ENCODE measurements at places on chromosomes 12 and 14. TPM values are rescaled to one million over a fixed set of nuclear protein-coding genes. Genes with fewer than 3 reads are reported as not detected.

DNA sequence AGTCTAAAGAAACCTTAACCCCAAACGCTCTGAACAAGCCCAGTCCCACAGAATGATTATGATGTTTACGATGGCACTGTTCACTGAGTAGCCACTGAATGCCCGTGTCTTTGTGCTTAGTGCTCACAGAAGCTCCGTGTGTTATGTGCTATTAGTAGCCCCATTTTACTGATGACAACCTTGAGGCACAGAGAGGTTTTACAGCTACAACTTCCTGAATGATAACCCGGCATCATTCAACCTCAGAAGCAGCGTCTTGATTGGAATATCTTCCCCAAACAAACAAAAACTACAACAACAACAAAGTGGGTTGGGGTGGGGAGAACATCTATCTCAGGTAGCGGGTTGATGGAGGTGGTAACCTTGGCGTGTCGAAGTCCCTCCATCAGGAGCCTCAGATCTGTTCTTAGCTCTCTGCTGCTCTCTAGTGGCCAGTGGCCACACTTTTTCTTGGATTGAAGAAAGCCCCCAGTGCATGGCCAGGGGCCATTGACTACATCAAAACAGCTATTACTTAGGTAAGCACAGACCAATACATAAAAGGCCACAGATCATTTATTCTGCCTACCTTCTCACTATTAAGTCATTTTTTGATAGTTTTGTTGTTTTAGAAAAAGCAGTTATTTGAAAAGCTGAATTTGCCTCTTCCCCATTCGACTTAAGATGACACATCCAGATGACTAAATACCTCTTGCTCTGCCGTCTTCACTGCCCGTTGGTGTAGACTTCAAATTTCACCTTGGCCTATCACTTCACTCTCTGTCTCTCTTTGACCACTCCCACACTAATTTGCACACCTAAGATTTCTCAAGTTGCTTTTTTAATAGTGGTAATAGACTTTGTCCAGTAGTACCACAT lies 376.9 kb downstream of the GALC start:
- peak; percentile 24 for DNase-seq

- DNase-seq = no peak
Observed at GRCh38 chr12:124224535-124225110, 70.3 kb upstream of the RFLNA start.

- no peak for DNase-seq
Observed at GRCh38 chr12:110725267-110725666, 17.4 kb downstream of the PPP1CC start.

DNA sequence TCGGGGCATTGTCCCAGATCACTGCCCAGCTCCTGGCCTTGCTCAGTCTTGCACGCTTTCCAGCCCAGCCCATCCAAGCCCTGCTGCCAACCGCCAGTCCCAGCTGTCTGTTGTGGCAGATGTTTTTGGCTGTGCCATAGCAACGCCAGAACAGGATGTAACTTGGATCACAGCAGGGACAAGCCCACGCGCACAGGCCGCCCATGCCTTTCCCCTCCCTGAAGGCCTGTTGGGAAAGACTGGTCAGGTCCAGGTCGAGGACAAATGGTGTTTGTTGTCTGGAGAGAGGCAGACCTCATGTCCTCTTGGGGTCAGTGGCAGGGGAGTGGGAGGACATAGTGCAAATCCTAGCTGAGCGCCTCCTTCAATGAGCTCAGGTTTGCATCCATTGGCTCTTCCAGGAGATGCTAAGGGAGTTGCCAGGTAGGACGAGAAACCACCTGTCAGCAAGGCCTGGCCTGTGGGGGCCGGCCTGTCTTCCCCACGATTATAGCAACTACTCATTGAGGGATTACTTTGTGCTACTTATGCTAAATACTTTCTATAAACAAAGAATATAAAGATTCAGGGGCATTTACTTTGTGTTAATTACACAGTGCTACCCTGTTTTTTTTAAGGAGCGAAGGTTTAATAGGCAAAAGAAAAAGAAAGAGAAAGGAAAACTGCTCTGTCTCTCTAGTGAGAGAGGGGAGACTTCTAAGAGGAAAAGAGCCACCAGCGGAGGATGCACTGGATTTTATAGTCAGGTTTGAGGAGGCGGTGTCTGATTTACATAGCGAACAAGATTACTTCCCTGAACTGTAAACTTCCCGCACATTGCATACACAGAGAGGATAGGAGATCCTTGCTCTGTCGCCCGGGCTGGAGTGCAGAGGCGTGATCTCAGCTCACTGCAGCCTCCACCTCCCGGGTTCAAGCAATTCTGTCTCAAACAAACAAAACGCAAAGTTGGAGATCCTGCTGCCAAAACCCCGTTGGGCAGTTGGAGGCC lies 42.8 kb upstream of the CORO1C start:
- peak; percentile 80 for DNase-seq

DNA sequence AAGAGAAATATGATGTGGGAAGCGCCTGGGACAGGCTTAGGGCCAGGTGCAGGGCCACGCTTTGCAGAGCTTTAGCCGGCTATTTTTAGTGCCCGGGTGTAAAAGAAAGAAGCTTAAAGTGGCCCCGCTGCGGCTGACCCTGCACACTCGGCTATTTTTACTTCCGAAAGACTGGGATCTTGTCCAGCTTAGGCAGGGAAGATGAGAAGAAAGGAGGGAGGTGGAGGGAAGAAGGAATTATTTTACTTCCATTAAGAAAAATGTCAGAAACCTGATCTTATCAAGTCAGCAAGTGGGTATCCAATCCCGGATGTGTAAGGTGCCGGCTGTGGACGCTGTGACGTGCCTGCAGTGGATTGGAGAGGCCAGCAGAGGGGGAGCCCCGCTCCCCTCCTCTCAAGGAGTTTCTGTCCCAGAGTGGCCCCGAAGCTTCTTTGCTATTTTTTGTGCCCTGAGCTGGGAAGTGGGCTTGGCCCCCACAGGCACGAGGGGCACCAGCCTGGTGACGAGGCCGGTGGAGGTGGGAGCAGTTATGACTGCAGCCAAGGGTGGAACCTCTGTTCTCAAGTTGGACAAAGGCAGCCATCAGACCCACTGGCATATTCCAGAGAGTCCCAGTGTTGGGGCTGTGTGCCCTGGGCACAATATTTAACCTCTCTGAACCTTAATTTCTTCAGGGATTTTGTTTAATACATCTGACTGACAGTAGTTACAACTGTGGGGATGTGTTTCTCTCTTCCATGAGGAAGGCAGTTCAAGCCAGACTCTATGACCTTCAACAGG lies 97.7 kb downstream of the ESRRB start:
- DNase-seq = no peak

The NT5DC3 gene
- total RNA-seq = 7.1 TPM

The LUM gene
- total RNA-seq = 559 TPM

The POTEM gene
- total RNA-seq = not detected

The BICDL1 gene
- total RNA-seq = 1.7 TPM

All from ovary (tissue), 10 donors.